ENCODE measurements at places on chromosomes 6 and 20. TPM values are rescaled to one million over a fixed set of nuclear protein-coding genes. Genes with fewer than 3 reads are reported as not detected.

MRPL18 gene
- total RNA-seq = 148 TPM

STMND1 gene
- total RNA-seq = not detected

PYGB gene
- total RNA-seq = 195 TPM

NNAT gene
- 0.19 TPM for total RNA-seq

L3MBTL3 gene
- total RNA-seq = 15.5 TPM

SIM1 gene
- total RNA-seq = under 0.01 TPM

DLL1 gene
- total RNA-seq = 0.38 TPM

UBR2 gene
- 26.6 TPM for total RNA-seq

PGC gene
- total RNA-seq = not detected

FILIP1 gene
- 0.58 TPM for total RNA-seq

COL21A1 gene
- 0.38 TPM for total RNA-seq

CENPW gene
- 3.7 TPM for total RNA-seq

TGM2 gene
- 457 TPM for total RNA-seq

SLC17A5 gene
- total RNA-seq = 85.1 TPM

SMIM13 gene
- total RNA-seq = 12.5 TPM

CDH4 gene
- 0.28 TPM for total RNA-seq

COL20A1 gene
- under 0.01 TPM for total RNA-seq

TDRD6 gene
- under 0.01 TPM for total RNA-seq

WFDC10B gene
- total RNA-seq = not detected

ATP6V1G2 gene
- total RNA-seq = 5.1 TPM

IL17A gene
- total RNA-seq = not detected

PHACTR3 gene
- total RNA-seq = not detected

MAN1A1 gene
- 120 TPM for total RNA-seq

C20orf141 gene
- total RNA-seq = not detected

ANKRD66 gene
- not detected for total RNA-seq

SYTL3 gene
- 6.8 TPM for total RNA-seq

MBOAT1 gene
- total RNA-seq = 6.3 TPM

DIDO1 gene
- 41.8 TPM for total RNA-seq

DYNLT2 gene
- total RNA-seq = 0.58 TPM

IL17F gene
- not detected for total RNA-seq

WFDC6 gene
- total RNA-seq = not detected

All from regular cardiac myocyte (primary cell).